Esophagus mucosa (tissue), 1 donor: ENCODE measurements at places on chromosomes 13 and 19. TPM values are rescaled to one million over a fixed set of nuclear protein-coding genes. Genes with fewer than 3 reads are reported as not detected.

DNA sequence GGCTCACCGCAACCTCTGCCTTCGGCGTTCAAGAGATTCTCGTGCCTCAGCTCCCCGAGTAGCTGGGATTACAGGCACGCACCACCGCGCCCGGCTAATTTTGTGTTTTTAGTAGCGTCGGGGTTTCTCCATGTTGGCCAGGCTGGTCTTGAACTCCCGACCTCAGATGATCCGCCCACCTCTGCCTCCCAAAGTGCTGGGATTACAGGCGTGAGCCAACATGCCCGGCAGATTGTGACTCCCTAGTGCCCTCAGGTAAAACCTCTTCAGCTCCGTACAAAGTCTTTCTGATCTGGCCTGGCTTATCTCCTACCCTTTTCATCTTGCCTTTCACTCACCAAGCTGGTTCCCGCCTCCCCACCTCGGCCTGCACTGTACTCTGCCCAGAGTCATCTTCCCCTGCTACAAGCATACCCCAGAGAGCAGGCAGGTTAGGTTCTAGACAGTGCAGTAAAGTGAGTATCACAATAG is 15.0 kb downstream of the BICRA start:
- ATAC-seq: peak; percentile 78

GRCh38 chr19:5498830-5499550 is 43.8 kb downstream of the ZNRF4 start:
- ATAC-seq: no peak

GRCh38 chr13:59532405-59532804 is 631.3 kb downstream of the DIAPH3 start:
- ATAC-seq: no peak

DNA sequence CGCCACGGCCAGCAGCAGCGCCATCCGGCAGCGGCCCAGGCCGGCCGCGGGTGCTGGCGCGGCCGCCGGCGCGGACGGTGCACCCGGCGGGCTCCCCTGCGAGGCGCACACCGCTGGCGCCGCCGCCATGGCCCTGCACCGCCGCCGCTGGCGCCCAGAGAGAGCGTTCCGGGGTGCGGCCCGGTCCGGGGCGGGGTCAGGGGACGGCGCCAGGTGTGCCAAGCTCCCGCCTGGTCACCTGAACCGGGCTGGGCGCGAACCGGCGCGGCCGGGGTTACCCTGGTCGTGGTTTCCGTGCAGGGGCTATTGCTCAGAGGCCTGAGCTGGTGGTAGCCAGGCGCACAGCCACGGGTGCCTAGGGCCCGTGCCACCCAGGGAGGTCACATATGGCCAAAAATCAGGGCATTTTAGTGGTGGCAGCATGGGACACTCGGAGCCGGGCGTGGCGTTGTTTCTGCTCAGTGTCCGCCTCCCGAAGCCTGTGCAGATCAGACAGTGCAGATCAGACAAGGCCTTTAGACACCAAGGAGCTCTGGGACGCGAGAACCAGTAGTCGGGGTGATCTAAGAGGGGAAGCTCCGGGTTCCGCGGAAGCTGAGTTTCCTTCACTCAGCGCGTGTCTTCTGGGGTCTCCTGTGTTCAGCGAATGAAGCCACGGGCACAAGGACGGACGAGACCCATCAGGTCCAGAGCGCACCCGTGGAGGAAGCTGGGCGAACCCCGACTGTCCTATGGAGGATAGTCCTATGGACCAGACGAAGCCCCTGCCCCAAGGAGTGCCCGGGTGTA is at the start of gene TMEM238:
Gene TMEM238 (minus strand): TSS at position 162 of the 789 bp plus-strand sequence. CDS start 33 bp downstream, at position 129.
- ATAC-seq: peak; percentile 50

GRCh38 chr19:39502640-39503417 is 4.1 kb downstream of the DLL3 start:
- ATAC-seq: peak; percentile 79

GRCh38 chr19:10603084-10603872 is 16.2 kb upstream of the AP1M2 start:
- ATAC-seq: peak; percentile 57

- no peak for ATAC-seq
These were observed 270.6 kb downstream of the SLITRK6 start for GRCh38 chr13:85528491-85529217.

DNA sequence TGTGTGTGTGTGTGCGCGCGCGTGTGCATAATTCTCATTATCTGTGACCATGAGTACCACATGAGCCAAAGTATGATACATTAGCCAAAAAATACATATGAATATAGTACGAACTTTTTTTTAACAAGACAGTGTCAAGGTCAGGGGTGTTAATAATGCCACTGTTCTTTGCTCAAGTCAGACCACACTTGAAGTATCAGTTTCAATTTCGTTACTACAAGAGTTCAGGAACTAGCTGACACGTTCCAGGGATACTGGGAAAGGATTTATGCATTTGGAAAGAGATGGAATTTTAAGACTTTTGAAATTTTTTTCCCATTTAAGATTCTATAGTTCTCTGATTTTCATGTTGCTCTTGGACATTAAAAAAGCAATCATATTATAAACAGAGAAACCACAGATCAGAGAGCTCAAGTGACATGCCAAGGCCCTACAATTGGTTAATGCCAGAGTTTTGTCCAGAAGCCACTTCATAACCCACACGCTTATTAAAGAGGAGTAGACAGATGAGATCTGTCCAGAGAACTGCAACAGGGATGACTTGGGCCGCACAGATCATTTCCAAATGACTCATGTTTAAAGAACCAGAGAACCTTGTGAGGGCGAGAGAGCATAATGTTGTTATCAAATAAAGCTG is 718.8 kb upstream of the SGCG start:
- ATAC-seq: no peak

DNA sequence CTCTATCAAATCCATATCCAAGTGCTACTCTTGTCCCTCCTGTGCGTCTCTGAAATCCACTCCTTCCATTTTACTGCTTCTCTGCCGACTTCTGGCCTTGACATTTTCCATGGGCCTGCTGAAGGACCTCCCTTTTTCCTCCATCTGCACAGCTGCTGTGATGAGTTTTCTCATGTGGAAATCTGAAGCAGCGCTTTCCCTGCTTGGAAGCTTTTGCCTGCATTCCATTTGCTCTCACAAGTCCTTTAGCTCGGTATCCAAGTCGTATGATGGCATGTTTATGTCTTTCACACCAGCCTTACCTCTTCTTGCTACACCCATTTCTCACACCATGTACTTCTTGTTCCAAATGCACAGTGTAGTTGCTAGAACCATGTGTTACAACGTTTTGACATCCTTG is 328.2 kb downstream of the GPC5 start:
- no peak for ATAC-seq

DNA sequence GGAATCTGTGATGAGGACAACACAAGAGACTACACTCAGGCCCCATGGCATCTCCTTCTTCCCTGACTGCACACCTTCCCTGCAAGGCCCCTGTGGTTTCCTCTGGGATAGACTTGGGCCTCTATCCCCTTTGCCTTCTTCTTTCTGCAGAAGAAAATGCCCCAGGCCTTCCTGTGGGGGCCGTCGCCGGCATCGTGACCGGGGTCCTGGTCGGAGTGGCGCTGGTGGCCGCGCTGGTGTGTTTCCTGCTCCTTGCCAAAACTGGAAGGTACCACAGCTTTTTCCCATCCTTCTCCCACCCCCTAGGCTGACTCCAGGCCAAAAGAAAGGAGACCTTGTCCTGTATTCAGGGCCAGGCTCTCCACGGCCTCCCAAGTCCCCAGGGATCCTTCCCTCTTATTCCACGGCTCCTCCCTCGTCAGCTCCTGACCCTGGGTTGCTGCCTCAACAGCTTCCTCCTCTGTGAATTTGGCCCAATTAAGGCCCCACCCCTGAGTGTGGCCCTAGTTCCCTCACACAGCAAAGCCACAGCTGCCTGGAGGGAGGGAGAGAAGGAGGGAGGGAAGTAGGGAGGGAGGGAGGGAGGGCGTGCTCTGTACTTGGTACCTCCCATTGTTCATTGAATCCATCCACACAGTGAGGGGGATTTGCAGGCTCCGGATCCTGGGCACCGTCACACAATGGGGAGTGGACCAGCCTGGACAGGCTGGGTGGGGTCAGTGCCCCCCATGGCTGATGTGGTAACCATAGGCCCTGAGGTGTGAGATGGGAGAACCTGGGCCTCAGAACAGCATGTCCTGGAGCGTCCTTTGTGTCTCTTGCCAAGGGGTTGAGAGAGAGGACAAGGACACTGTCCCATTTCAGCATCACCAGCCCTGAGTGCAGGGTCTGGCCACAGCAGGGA is 12.5 kb downstream of the CEACAM3 start:
- no peak for ATAC-seq

DNA sequence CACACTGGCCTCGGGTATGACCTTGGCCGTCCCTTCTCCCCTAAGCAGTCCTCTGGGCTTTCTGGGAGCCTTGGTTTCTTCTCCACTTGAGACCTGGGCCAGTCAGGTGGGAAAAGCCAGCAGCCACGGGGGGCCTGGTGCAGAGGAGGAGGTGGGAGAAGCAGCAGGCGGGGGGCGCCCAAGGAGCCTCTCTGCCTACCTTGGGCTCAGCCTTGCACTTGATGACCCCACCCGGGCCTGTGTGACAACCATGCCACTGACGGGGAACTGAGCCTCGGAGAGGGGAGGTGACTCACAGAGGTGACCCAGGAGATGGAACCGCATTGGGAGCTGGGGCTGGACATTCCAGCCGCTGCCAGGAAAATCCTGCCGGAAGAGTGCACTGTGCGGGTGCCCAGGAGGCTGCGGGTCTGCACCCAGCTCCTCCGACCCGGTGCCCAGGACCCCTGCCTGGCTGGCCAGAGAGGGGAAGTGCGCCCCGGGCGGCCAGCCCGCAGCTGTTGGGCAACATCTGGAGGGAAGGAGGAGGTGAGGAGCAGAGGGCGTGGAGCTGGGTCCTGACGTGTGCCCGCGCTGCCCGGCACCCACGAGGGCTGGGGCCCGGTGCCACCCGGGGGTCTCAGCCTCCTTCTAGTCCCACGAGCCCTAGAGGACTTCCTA is 23.4 kb upstream of the SLC7A10 start:
- peak; percentile 58 for ATAC-seq

- ATAC-seq: no peak
These were observed 155.3 kb downstream of the KCNRG start for GRCh38 chr13:50170447-50171037.

The PRODH2 gene
- total RNA-seq: not detected

The TMEM145 gene
- 0.20 TPM for total RNA-seq

The GPC6 gene
- 0.96 TPM for total RNA-seq

The FLT1 gene
- 5.3 TPM for total RNA-seq

The KIR3DL2 gene
- total RNA-seq: not detected

The KLK6 gene
- 106 TPM for total RNA-seq

The SIGLEC12 gene
- not detected for total RNA-seq
